ENCODE measurements at places on chromosomes 11 and 22. TPM values are rescaled to one million over a fixed set of nuclear protein-coding genes. Genes with fewer than 3 reads are reported as not detected.

Gene SPON1
- total RNA-seq, result 1.6 TPM

DNA sequence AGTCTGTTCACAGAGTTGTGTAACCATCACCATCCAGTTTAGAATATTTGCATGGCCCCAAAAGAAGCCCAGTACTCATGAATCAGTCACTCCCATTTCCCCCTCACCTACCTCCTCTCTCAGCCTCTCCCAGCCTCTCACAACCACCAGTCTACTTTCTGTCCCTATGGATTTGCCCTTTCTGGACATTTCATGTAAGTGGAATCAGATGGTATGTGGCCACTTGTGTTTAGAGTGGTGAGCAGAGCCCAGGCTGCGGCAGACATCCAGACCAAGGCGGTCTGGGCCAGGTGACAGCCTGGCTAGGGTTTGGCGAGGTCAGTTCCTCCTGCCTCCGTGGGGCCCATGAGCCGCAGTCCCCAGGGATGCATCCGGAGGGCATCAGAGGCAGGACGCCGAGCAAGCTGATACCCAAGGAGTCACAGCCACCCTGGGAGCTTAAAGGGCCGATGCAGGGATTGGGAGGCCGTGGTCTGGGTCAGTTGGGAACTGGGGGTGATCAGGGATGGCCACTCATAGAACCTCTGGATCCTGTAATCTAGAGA, 53.3 kb upstream of the CLDN5 start:
- no peaks in the 10 kb centered on the region for H3K27me3 ChIP-seq
- no peaks in the 10 kb centered on the region for H3K4me1 ChIP-seq
- no peak overlapping the region for H3K4me3 ChIP-seq
- H3K36me3 ChIP-seq, result no peaks in the 10 kb centered on the region
- H3K27ac ChIP-seq, result no peak overlapping the region
- no peak for DNase-seq

Gene PLEKHA7
- 21.9 TPM for total RNA-seq

Gene IMMP1L
- total RNA-seq, result 28.0 TPM

GRCh38 chr11:10400856-10401255, 54.2 kb upstream of the AMPD3 start:
- H3K27ac ChIP-seq, result no peak overlapping the region
- no peak for DNase-seq
- H3K36me3 ChIP-seq, result no peaks in the 10 kb centered on the region
- no peaks in the 10 kb centered on the region for H3K4me1 ChIP-seq
- H3K27me3 ChIP-seq, result no peaks in the 10 kb centered on the region

GRCh38 chr11:25734591-25735211, 597.2 kb upstream of the ANO3 start:
- H3K4me1 ChIP-seq, result no peaks in the 10 kb centered on the region
- H3K4me3 ChIP-seq, result no peak overlapping the region
- H3K27me3 ChIP-seq, result no peaks in the 10 kb centered on the region
- DNase-seq, result no peak
- H3K27ac ChIP-seq, result no peak overlapping the region

DNA sequence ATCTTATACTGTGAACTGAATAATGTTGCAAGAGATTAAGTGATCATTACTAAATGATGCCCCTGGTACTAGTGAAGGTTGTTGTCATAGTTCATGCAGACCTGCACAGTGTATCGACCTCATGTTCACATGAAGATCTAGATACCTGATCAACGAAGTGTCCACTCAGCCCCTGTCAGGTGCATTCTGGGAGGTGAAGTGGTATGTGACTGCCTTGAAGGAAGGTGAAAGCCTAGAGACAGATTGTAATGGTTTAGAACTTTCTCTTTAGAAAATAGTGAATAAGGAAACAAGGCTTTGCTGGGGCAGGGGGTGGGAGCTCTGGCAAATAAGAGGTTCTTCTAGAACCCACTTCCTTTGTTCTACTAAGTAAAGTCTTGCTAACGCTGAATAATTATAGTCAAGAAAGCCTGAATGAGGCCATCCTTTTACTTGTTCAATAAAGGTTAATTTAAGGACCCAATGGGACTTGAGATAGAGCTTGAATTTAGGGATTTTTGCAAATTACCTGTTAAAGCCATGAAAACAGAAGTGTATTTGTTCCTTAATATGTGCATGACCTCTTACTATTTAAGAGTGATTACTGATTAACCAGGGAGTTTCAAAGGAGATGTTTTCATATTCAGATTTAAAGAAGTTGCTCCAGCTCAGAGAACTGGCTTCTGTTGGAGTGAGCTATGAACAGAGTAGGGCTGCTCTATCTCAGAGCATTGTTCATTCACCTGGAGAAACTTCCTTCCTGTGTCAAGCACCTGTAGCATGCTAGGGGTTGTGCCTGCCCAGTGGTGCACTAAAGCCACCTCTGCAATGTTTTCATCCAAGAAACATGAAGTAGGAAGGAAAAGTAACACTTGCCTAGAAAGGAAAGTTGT, 45.3 kb downstream of the C22orf31 start:
- H3K36me3 ChIP-seq, result peaks cover 19% of the 10 kb centered on the region
- H3K27me3 ChIP-seq, result no peaks in the 10 kb centered on the region
- H3K4me3 ChIP-seq, result no peak overlapping the region
- H3K27ac ChIP-seq, result no peak overlapping the region
- H3K4me1 ChIP-seq, result peaks cover 8% of the 10 kb centered on the region
- DNase-seq, result no peak

Gene HEPN1
- not detected for total RNA-seq

Gene ISX
- not detected for total RNA-seq

DNA sequence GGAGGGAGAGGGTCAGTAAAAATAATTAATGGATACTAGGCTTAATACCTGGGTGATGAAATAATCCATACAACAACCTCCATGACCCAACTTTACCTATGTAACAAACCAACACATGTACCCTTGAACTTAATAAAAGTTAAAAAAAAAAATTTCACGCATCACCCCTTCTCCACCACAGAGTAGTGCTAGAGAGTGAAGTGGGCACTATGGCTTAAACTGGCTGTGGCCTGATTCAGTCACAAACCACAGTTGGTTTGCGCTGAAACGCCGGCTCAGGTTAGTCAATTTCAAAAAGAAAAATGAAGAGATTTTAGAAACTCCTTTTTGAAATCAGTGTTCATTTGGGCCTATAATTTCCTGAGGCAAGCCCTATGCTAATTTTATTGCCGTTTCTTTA, 144.3 kb downstream of the TRPC6 start:
- no peak overlapping the region for H3K4me3 ChIP-seq
- no peaks in the 10 kb centered on the region for H3K4me1 ChIP-seq
- no peaks in the 10 kb centered on the region for H3K36me3 ChIP-seq
- no peak overlapping the region for H3K27ac ChIP-seq
- no peaks in the 10 kb centered on the region for H3K27me3 ChIP-seq

DNA sequence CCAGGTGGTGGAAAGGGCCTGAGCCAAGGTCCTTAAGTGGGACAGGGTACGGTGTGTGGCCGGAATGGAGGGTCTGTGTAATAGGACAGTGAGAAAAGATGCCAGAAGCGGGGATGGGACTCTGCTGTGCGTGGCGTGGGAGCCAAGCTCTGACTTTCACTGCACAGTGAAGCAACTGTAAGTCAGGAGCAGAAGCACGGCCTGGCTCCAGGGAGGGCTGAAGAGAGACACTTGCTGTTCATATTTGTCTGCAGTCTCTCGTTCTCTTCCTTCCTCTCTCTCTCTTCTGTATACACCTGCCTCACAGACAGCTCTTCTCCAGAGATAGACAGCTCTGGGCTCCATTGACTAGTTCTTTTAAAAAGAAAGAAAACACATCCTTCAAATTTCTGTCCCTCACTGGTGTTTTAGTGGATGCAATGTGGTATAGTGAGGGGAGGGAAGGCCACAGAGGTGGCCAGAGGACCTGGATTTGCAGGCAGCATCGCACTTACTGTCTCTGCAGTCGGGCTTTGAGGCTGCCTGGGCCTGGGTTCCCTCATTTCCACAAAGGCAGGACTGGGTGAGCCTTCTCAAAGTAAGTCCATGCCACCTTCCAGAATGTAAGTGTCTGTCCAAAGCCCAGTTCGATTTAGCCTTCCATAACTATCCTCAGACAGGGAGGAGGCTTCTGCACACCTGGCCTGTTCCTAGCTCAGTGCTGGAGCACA, 2.1 kb downstream of the IL17RA start:
- H3K4me3 ChIP-seq, result peak overlapping the region; percentile 78
- H3K27me3 ChIP-seq, result no peaks in the 10 kb centered on the region
- peaks cover 3% of the 10 kb centered on the region for H3K4me1 ChIP-seq
- peaks cover 14% of the 10 kb centered on the region for H3K36me3 ChIP-seq

- no peaks in the 10 kb centered on the region for H3K36me3 ChIP-seq
- no peak overlapping the region for H3K4me3 ChIP-seq
- H3K27ac ChIP-seq, result no peak overlapping the region
- no peaks in the 10 kb centered on the region for H3K4me1 ChIP-seq
These were observed 29.3 kb downstream of the RPL3 start for GRCh38 chr22:39289975-39290720.

DNA sequence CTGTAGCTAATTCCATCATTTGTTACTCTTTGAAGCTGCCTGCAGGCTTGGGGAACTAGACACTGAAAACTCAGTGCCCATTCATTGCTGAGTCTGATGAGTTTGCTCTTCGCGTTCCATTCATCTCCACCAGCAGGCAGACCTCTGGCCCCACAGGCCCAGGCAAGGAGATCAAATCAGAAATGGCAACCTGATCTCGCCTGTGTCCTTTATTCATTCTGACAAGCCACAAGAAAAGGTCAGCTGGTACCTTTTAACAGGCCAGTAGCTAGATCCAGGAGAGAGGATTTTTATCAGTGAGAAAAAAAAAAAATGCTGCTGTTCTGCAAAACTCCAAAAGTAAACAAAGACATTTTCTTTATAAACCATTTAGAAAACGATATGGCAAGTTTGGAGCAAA, 742.5 kb downstream of the ETS1 start:
- no peaks in the 10 kb centered on the region for H3K27me3 ChIP-seq
- DNase-seq, result no peak
- H3K4me3 ChIP-seq, result no peak overlapping the region

DNA sequence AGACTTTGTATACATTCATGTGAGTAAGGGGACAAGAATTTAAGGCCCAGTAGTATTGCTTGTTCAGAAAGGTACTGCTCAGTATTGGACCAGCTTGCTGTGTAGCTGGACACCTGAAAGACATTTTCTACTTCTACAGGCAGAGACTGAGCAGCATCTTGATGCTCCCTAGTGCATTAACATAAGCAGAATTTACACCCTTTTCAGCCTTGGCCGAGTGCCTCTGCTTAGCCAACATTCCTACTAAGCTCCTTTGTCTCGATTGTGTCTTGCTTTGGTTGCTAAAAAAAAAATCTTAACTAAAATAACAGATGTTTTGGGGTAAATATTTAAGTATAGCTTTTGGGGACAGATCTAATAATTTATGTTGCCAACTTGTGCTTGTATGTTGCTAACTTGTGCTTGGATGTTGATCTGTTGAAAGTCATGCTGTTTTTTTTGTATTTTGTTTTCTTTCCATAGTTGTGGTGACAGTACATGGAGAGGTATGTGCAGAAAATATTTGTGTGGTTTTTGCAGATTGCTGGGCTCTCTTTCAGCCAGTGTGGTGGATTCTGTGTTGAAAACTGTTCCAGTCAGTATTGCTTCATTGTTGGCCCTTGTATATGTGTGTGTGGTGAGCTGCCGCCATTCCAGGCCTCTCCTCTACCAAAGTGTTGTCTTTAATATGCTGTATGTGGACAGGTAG, 3.7 kb downstream of the PTS start:
- no peak overlapping the region for H3K4me3 ChIP-seq
- no peak for DNase-seq
- H3K4me1 ChIP-seq, result no peaks in the 10 kb centered on the region
- peaks cover 58% of the 10 kb centered on the region for H3K36me3 ChIP-seq

GRCh38 chr22:20937794-20938671, 20.8 kb downstream of the CRKL start:
- H3K27ac ChIP-seq, result no peak overlapping the region
- H3K4me3 ChIP-seq, result peak overlapping the region; percentile 14
- no peaks in the 10 kb centered on the region for H3K27me3 ChIP-seq
- H3K36me3 ChIP-seq, result peaks cover 68% of the 10 kb centered on the region
- DNase-seq, result no peak

DNA sequence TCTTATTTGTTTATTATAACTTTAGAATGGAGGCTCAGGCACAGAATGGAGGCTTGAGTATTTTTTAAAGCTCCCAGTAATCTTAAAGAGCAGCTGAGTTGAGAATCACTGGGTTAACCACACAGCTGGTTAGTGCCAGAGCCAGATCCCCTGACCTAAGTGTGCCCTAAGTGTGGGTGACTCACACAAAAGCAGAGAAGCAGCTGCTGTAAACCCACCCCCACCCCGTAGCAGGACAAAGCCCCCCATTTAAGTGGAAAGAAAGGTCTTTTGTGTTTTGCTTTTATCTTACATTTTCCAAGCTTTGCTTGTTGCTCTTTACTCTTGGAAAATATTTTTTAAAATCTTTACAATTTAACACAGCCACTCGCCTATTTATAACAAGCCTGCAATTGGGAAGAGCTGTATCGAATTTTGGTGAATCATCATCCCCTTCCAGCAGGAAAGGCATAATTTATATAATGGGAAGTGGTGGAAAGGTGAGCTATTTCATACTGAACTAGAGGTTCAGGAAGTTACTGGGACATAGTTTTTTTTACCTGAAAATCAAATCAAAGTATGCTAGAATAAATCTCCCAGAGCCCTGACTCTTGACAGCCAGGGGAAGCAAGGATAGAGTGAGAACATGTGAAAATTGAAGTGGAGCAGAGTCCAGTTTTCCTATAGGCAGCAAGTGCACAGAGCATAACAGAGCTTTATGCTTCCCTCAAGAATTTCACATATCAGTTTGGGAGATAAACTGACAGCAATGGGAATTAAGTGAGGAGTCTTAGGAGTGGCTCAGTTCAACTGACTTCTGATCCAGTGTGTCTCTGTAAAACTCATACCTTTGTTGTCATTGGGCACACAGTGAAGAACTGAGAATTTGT, 405.7 kb downstream of the AASDHPPT start:
- H3K27ac ChIP-seq, result peak overlapping the region; percentile 36
- H3K4me3 ChIP-seq, result no peak overlapping the region
- no peaks in the 10 kb centered on the region for H3K4me1 ChIP-seq
- H3K36me3 ChIP-seq, result no peaks in the 10 kb centered on the region
- no peak for DNase-seq

DNA sequence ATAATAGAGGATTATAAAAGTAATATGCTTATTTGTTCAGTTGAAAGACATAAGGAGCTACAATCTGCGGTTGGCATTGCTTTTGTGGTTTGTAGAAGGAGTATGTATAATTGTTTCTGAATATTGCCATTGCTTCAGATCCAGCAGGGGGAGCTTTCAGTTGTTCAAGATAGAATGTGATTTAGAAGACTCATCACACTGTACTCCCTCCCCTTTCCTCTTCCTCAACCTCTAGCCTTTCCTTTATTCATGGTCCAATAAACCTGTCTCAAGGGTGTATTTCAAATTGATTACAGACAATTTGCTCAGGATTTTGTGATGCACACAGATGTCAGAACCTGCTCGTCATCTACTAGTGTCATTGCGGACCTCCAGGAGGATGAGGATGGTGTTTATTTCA, 9.8 kb downstream of the PRMT3 start:
- no peaks in the 10 kb centered on the region for H3K4me1 ChIP-seq
- H3K27me3 ChIP-seq, result no peaks in the 10 kb centered on the region
- H3K27ac ChIP-seq, result no peak overlapping the region
- DNase-seq, result no peak
- H3K4me3 ChIP-seq, result no peak overlapping the region
- H3K36me3 ChIP-seq, result peaks cover 62% of the 10 kb centered on the region

Gene FAM180B
- not detected for total RNA-seq
